ENCODE measurements at places on chromosomes 2 and 18.

DNA sequence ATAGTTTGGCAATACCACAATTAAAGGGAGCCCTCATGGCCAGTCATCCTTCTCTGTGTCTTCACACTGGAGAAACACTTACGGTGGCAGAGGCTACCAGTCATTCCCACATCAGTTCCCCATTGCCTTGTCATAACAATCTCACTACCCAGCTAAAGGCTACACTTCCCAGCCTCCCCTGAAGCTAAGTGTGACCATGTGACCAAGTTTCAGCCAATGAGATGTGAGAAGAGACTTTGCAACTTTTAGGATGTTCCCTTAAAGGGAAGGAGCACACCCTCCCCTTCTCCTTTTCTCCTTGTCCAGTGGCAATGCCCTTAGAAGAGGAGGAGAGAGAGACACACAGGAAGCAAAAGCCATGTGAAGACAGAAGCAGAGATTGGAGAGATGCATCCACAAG, 89.0 kb upstream of the RAB12 start:
- no peak for DNase-seq

DNA sequence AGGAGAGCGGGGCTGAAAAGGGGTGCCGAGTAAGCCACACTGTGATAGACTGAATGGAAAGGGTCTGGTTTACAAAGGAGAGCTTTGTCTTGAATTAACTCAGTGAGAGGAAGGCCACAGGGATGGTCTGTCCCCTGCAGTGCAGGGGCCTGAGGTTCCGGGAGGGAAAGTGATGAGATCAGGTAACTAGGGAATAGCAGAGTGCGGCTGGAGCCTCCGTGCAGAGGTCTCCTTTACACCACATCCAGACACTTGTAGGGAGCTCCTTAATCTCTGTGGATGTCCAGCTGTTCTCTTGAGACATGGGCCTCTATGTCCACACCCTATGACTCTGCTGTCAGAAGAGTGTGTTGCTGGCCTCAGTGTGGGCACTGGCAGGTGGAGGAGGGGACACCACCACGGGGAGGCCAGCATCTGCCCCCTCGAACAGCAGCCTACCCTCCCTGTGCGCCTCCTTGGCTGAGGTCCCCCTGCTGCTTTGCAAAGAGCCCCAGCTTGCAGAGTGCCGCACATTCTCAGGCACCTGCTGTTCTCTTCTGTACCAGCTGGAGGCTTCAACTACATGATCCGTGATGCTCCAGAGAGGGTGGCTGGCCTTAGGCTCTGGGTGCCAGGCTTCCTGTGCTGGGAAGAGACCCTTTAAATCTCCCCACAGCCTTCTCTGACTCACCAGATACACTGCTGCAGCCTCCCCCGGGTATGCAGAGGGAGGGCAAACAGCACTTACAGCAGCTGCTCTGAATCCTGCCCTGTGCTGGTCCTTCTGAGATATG, 25.9 kb downstream of the ENOSF1 start:
- no peak for DNase-seq

- no peak for DNase-seq
Observed at GRCh38 chr2:85589982-85590791, 5.4 kb upstream of the RNF181 start.

GRCh38 chr2:171540437-171540836, 18.2 kb downstream of the CYBRD1 start:
- no peak for DNase-seq

GRCh38 chr2:113273027-113273551, 5.6 kb downstream of the PAX8 start:
- no peak for DNase-seq

GRCh38 chr2:85996591-85996990, 107.8 kb upstream of the ST3GAL5 start:
- no peak for DNase-seq

Measured in NCI-H1930 (cell line).